Right renal cortex interstitium (tissue), 3 donors: ENCODE measurements at places on chromosomes 1 and 21. TPM values are rescaled to one million over a fixed set of nuclear protein-coding genes. Genes with fewer than 3 reads are reported as not detected.

GRCh38 chr21:17340081-17340480 is 172.8 kb upstream of the CXADR start:
- DNase-seq = no peak

The MYCL gene
- polyA plus RNA-seq = 8.0 TPM

DNA sequence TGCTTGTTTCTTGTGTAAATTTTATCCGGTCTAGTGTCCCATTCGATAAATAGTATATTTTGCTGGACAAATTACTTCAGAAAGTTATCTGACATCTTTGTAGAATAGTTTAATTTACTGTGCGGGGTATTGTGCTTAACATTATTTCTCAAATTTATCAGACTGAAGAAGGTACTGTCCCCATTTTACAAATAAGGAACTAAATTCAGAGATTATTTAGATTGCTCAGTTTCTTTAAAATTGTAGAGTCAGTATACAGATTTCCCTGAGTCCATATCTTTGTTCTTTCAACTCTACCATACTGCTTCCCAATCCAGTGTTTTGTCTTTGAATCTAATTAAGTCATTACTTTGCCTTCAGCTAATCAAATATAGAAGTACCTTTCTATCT is 6.4 kb downstream of the ATP5PB start:
- DNase-seq = no peak

The MROH9 gene
- not detected for polyA plus RNA-seq

DNA sequence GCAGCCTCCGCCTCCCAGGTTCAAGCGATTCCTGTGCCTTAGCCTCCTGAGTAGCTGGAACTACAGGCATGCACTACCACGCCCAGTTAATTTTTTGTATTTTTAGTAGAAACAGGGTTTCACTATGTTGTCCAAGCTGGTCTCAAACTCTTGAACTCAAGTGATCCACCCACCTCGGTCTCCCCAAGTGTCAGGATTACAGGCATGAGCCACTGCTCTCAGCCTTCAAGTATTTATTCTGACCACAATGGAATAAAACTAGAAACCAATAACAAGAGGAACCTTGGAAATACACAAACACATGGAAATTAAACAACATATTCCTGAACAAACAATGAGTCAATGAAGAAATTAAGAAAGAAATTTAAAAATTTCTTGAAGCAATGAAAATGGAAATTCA is 32.7 kb upstream of the DR1 start:
- DNase-seq = no peak

The ZBTB37 gene
- polyA plus RNA-seq = 7.9 TPM

GRCh38 chr1:153506831-153507413 is 28.9 kb downstream of the S100A6 start:
- no peak for DNase-seq

DNA sequence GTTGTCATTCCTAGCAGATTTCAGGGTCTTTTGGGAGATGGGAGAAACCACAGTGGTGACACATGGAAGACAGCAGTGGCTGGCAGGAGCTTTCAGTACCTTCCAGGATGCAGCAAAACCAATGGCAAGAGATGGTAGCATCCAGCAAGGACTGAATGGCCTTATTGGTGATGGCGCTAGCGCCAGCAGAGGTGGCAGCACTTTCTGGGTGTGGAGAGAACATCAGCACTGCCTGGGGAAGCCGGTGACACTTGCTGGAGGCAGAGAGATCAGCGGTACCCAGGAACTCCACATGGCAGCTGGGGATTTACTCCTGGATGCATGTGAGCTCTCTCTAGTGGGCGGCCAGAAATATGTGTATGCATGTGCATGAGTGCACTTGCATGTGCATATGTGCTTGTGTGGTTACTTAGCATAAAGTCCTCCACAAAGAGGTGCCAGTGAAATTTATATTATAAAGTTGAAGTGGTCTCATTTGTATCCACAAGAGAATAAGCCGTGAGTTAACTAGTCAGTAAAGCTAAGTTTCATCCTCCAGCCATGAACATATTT is 364.7 kb downstream of the LMX1A start:
- DNase-seq = no peak

The SOX13 gene
- 40.6 TPM for polyA plus RNA-seq

GRCh38 chr1:177703888-177704446 is 265.9 kb downstream of the SEC16B start:
- no peak for DNase-seq

The SH2D5 gene
- 0.64 TPM for polyA plus RNA-seq

DNA sequence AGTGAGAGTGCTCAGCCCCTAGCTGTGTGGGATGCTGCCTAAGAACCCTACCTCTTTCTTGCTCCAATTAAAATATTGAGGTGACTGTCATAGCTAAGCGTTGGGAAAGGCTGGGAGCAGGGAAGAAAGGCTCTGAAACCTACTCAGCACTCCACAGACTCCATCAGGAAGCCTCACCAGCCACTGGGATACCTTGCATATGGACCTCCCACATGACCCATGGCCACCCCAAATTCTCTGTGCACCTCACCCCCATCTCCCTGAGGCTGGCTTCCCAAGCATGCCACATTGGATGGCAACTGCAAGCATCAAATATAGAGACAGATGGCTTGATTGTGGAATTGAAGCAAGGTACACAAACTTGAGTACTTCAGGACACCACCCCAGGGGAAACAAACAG is 41.8 kb downstream of the FLVCR1 start:
- DNase-seq = no peak

The GSTM1 gene
- 118 TPM for polyA plus RNA-seq

The GJA8 gene
- polyA plus RNA-seq = 0.72 TPM

DNA sequence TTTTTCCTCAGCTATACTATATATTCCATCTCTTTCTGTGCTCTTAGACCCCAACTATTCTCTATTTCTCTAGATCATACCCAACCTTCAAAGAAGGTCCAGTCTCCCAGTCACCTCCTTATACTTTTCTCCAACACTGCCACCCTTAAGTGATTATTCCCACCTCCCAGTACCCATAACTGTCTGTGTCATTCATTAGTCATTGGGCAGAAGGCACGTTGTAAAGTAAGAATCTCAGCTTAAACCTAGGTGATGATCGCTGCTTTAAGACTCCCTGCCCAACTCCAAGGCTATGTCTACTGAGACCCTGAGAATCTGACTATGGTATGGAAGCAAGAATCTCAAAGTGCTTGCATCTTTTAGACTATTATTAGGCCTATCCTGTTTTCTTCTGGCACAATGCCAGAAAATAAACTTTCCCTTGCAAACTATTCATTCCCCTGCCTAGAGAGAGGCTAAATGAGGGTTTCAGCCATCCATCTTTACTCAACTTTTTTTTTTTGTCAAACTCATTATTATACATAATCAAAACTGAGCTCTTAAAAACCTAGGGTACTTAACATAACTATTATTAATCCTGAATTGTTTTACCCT is 174.3 kb upstream of the DPT start:
- no peak for DNase-seq

- no peak for DNase-seq
These were observed 13.5 kb downstream of the PLA2G2D start for GRCh38 chr1:20105856-20106255.

GRCh38 chr1:224433701-224434672 is 610 bp downstream of the WDR26 start:
- no peak for DNase-seq

DNA sequence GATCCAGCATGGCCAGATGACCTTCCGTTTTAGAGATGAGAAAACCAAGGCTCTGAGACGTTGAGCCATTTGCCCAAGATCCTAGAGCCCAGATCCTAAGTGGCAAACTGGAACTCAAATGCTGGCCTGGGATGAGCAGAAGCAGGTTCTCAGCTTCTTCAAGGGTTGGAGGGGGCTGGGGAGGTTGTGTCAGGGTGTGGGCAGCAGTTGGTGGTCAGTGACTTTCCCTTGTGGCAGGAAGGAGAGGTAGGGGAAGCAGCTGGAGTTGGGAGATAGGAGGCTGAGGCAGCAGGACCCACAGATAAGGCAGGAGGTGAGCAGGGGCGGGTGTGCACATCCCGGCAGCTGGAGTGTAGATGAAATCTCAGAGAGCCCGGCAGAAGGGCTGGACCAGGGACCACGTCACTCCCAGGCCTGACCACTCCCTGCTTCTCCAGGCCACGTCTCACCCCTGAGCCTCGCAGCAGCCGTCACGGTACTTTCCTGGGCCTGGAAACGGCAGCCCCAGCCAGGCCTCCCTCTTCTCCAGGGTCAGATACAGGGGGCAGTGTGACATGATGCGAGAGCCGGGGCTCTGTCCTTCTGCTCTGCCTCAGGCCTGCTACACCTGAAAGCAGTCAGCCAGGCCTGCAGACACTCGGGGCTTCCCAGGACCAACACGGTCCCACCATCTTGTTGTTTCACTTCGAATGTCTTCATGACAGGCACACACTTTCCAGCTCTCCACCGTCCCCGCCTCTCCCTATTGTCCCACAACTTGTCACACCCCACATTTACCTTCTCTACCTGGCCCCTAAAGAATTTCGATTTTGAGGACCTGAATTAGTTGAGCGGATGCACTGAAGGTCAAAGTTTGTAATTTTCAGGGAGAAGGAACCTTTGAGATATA is 11.5 kb upstream of the LAPTM5 start:
- no peak for DNase-seq

GRCh38 chr1:41955461-41956159 is 36.9 kb upstream of the HIVEP3 start:
- DNase-seq = no peak

GRCh38 chr1:234963180-234963903 is 165.3 kb downstream of the TOMM20 start:
- DNase-seq = no peak
